ENCODE measurements at places on chromosomes 5 and 9. TPM values are rescaled to one million over a fixed set of nuclear protein-coding genes. Genes with fewer than 3 reads are reported as not detected.
A peak's percentile ranks its signal among the peaks of the same experiment; 100 is the strongest.

DNA sequence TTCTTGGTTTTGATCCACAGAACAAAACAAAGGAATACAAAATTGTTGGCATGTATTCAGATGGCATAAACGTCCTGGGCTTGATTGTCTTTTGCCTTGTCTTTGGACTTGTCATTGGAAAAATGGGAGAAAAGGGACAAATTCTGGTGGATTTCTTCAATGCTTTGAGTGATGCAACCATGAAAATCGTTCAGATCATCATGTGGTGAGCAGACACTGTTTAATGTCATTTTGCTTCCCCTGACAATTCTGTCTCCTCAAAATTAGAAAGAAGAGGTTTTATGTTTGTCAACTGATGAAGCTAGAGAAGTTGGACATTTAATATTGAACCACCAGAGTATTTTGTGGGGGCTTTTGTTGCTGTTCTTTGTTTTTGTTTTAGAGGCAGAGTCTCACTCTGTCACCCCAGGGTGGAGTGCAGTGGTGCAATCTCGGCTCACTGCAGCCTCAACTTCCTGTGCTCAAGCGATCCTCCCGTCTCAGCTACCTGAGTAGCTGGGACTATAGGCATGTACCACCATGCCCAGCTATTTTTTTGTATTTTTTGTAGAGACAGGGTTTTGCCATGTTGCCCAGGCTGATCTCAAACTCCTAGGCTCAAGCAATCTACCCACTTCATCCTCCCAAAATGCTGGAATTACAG is 82.0 kb downstream of the SLC1A1 start:
- DNase-seq: no peak
- H3K4me3 ChIP-seq: no peak overlapping the region
- peaks cover 3% of the 10 kb centered on the region for H3K27me3 ChIP-seq
- peaks cover 2% of the 10 kb centered on the region for H3K36me3 ChIP-seq

PFN3 gene
- total RNA-seq: not detected

ACTBL2 gene
- total RNA-seq: 1.7 TPM

GRCh38 chr5:178145965-178146820 is 7.5 kb downstream of the NHP2 start:
- H3K27me3 ChIP-seq: no peaks in the 10 kb centered on the region
- peak; percentile 41 for DNase-seq
- H3K4me3 ChIP-seq: no peak overlapping the region
- no peak overlapping the region for H3K27ac ChIP-seq
- H3K36me3 ChIP-seq: peaks cover 58% of the 10 kb centered on the region

- DNase-seq: no peak
- H3K4me3 ChIP-seq: no peak overlapping the region
- no peak overlapping the region for H3K27ac ChIP-seq
- H3K27me3 ChIP-seq: no peaks in the 10 kb centered on the region
- H3K4me1 ChIP-seq: peaks cover 3% of the 10 kb centered on the region
- H3K36me3 ChIP-seq: no peaks in the 10 kb centered on the region
Measured at GRCh38 chr9:134560654-134561053, 80.9 kb upstream of the COL5A1 start.

FCHO2 gene
- total RNA-seq: 13.1 TPM

GRCh38 chr9:36603006-36603405 is 30.3 kb downstream of the MELK start:
- peaks cover 6% of the 10 kb centered on the region for H3K4me1 ChIP-seq
- DNase-seq: peak; percentile 66
- H3K27ac ChIP-seq: peak overlapping the region; percentile 55
- H3K36me3 ChIP-seq: peaks cover 2% of the 10 kb centered on the region

GRCh38 chr9:13239208-13239607 is 40.3 kb downstream of the MPDZ start:
- H3K27ac ChIP-seq: no peak overlapping the region
- no peaks in the 10 kb centered on the region for H3K27me3 ChIP-seq
- H3K4me1 ChIP-seq: no peaks in the 10 kb centered on the region
- DNase-seq: no peak

All from IMR-90 (cell line).